A549 treated with ZK216348 at 1 μM for 4 hours (cell line): ENCODE measurements at places on chromosomes 4 and X. TPM values are rescaled to one million over a fixed set of nuclear protein-coding genes. Genes with fewer than 3 reads are reported as not detected.

The CSAG3 gene
- not detected in 5 replicates for total RNA-seq

The GCNA gene
- total RNA-seq = 1.5 to 2.4 TPM (median 1.7 TPM) in 5 replicates

The IL13RA2 gene
- 0.14 TPM in 1 of 5 replicates, not detected in the others for total RNA-seq

The GRK4 gene
- total RNA-seq = 1.1 to 1.9 TPM (median 1.6 TPM) in 5 replicates

The GDPD2 gene
- 0.17 TPM in 1 of 5 replicates, not detected in the others for total RNA-seq

The DUX4 gene
- total RNA-seq = not detected in 5 replicates

The KIF4A gene
- 24.7 to 29.6 TPM (median 27.7 TPM) in 5 replicates for total RNA-seq

The NXT2 gene
- 5.9 to 14.3 TPM (median 8.5 TPM) in 5 replicates for total RNA-seq

The PAGE4 gene
- not detected in 5 replicates for total RNA-seq

The CTAG1A gene
- not detected in 5 replicates for total RNA-seq

The SPARCL1 gene
- not detected in 5 replicates for total RNA-seq

The AKAP14 gene
- total RNA-seq = not detected in 5 replicates

The VCX3B gene
- total RNA-seq = 0.20 TPM in 1 of 5 replicates, not detected in the others

The CCSER1 gene
- not detected in 5 replicates for total RNA-seq

The SPIN4 gene
- total RNA-seq = 2.3 to 6.0 TPM (median 5.0 TPM) in 5 replicates

The LIMCH1 gene
- total RNA-seq = 34.0 to 50.5 TPM (median 47.3 TPM) in 5 replicates

The F9 gene
- not detected in 5 replicates for total RNA-seq

The TIMM8A gene
- 26.1 to 29.0 TPM (median 27.4 TPM) in 5 replicates for total RNA-seq

The XAGE1A gene
- 14.6 to 60.9 TPM (median 33.9 TPM) in 5 replicates for total RNA-seq

The BRS3 gene
- not detected in 5 replicates for total RNA-seq

The PAK3 gene
- total RNA-seq = 0.11 TPM in 1 of 5 replicates, not detected in the others

The NAP1L2 gene
- 0.73 to 1.7 TPM (median 1.0 TPM) in 5 replicates for total RNA-seq

The POU4F2 gene
- total RNA-seq = not detected in 5 replicates

The RAB28 gene
- total RNA-seq = 5.7 to 9.5 TPM (median 9.0 TPM) in 5 replicates

The DMD gene
- not detected in 5 replicates for total RNA-seq

The KLHL2 gene
- 10.9 to 16.6 TPM (median 13.7 TPM) in 5 replicates for total RNA-seq

The CFI gene
- total RNA-seq = 0.48 to 0.85 TPM (median 0.75 TPM) in 5 replicates

The AP1S2 gene
- 13.9 to 21.6 TPM (median 20.7 TPM) in 5 replicates for total RNA-seq

The SSX1 gene
- total RNA-seq = not detected in 5 replicates

The CHIC1 gene
- total RNA-seq = 3.9 to 6.3 TPM (median 4.2 TPM) in 5 replicates

The ADRA2C gene
- 5.9 to 15.9 TPM (median 11.4 TPM) in 5 replicates for total RNA-seq

The ZCCHC4 gene
- 3.9 to 5.0 TPM (median 4.1 TPM) in 5 replicates for total RNA-seq

The ARX gene
- 0.45 to 0.74 TPM (median 0.52 TPM) in 5 replicates for total RNA-seq

The TMEM144 gene
- total RNA-seq = 2.4 to 4.2 TPM (median 3.9 TPM) in 5 replicates

The PCDH7 gene
- 0.09 to 0.20 TPM (median 0.12 TPM) in 5 replicates for total RNA-seq

The SPANXA1 gene
- 0.23 to 0.46 TPM in 2 of 5 replicates, not detected in the others for total RNA-seq

The F8A1 gene
- 57.8 to 118 TPM (median 103 TPM) in 5 replicates for total RNA-seq

The RASGEF1B gene
- not detected in 5 replicates for total RNA-seq

The F8A2 gene
- not detected in 5 replicates for total RNA-seq

The KLF3 gene
- total RNA-seq = 8.2 to 14.0 TPM (median 13.2 TPM) in 5 replicates

The PPP1R3F gene
- total RNA-seq = 2.1 to 3.2 TPM (median 2.3 TPM) in 5 replicates

The HCCS gene
- total RNA-seq = 56.3 to 72.1 TPM (median 56.4 TPM) in 5 replicates

The SPINK2 gene
- total RNA-seq = 0.37 TPM in 1 of 5 replicates, not detected in the others

The PDE6B gene
- not detected in 5 replicates for total RNA-seq

The CRMP1 gene
- 2.5 to 3.7 TPM (median 3.4 TPM) in 5 replicates for total RNA-seq

The GUCY1A1 gene
- not detected in 5 replicates for total RNA-seq

The ITIH6 gene
- not detected in 5 replicates for total RNA-seq

The TLR3 gene
- 0.15 to 0.72 TPM (median 0.39 TPM) in 5 replicates for total RNA-seq

The MTNR1A gene
- 0.21 to 0.91 TPM (median 0.43 TPM) in 5 replicates for total RNA-seq

The TENM3 gene
- total RNA-seq = 1.6 to 2.9 TPM (median 1.7 TPM) in 5 replicates

The CLGN gene
- 3.4 to 8.1 TPM (median 5.3 TPM) in 5 replicates for total RNA-seq
